ENCODE measurements at places on chromosomes 4 and X. TPM values are rescaled to one million over a fixed set of nuclear protein-coding genes. Genes with fewer than 3 reads are reported as not detected.

NCAPG gene
- total RNA-seq, result 1.2 TPM

CHRDL1 gene
- total RNA-seq, result 3.2 TPM

PAGE5 gene
- not detected for total RNA-seq

DCAF4L1 gene
- total RNA-seq, result 0.24 TPM

RHOXF2 gene
- total RNA-seq, result not detected

SSX2B gene
- not detected for total RNA-seq

TENT5D gene
- not detected for total RNA-seq

MAGEH1 gene
- total RNA-seq, result 11.1 TPM

NAT8L gene
- total RNA-seq, result 1.1 TPM

SUPT20HL2 gene
- total RNA-seq, result not detected

TRPC5OS gene
- total RNA-seq, result not detected

PRKG2 gene
- 0.05 TPM for total RNA-seq

FREM3 gene
- not detected for total RNA-seq

XAGE1B gene
- total RNA-seq, result not detected

RTL9 gene
- total RNA-seq, result 0.38 TPM

FGB gene
- total RNA-seq, result not detected

IL2RG gene
- 2.8 TPM for total RNA-seq

BMPR1B gene
- 1.4 TPM for total RNA-seq

PABPC1L2A gene
- total RNA-seq, result not detected

TSPAN7 gene
- 26.5 TPM for total RNA-seq

HTRA3 gene
- 131 TPM for total RNA-seq

BCORL1 gene
- 11.3 TPM for total RNA-seq

KIAA1210 gene
- total RNA-seq, result not detected

GNRHR gene
- total RNA-seq, result not detected

CDKL2 gene
- total RNA-seq, result 0.11 TPM

SNCA gene
- 3.7 TPM for total RNA-seq

ZNF157 gene
- not detected for total RNA-seq

GTPBP6 gene
- total RNA-seq, result 51.4 TPM

XAGE2 gene
- total RNA-seq, result not detected

DMD gene
- total RNA-seq, result 116 TPM

SSX4 gene
- not detected for total RNA-seq

UBA1 gene
- 93.5 TPM for total RNA-seq

ARMCX1 gene
- total RNA-seq, result 29.6 TPM

NEXMIF gene
- total RNA-seq, result 0.22 TPM

GUCY1A1 gene
- total RNA-seq, result 88.4 TPM

BEX5 gene
- 0.68 TPM for total RNA-seq

CBR4 gene
- 19.4 TPM for total RNA-seq

CACNA1F gene
- not detected for total RNA-seq

UCP1 gene
- total RNA-seq, result not detected

GAGE1 gene
- not detected for total RNA-seq

GRK4 gene
- 7.7 TPM for total RNA-seq

SMR3B gene
- not detected for total RNA-seq

ASB5 gene
- 2.7 TPM for total RNA-seq

TASL gene
- total RNA-seq, result 0.68 TPM

RAB41 gene
- total RNA-seq, result not detected

Data from Right ventricle myocardium inferior (tissue), 1 donor.